ENCODE measurements at places on chromosomes 2 and 18.

DNA sequence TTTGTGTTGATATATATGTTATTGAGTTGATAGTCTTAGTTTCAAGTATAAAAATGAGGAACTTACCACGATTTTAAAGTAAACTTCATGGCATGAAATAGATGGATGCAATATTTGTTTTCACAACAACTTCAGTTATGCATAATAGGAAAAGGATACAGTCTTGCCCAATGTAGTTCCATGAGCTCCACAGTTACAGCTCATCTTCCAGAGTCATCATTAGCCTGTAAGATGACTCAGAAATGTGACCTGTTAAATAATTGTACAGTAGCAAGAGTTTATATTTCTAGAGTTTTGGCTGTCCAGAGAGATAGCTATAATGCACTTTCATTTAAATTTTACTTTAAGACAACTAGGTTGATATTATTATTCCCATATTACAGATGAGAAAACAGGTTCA, 80.9 kb upstream of the ARHGAP28 start:
- no peak for DNase-seq

DNA sequence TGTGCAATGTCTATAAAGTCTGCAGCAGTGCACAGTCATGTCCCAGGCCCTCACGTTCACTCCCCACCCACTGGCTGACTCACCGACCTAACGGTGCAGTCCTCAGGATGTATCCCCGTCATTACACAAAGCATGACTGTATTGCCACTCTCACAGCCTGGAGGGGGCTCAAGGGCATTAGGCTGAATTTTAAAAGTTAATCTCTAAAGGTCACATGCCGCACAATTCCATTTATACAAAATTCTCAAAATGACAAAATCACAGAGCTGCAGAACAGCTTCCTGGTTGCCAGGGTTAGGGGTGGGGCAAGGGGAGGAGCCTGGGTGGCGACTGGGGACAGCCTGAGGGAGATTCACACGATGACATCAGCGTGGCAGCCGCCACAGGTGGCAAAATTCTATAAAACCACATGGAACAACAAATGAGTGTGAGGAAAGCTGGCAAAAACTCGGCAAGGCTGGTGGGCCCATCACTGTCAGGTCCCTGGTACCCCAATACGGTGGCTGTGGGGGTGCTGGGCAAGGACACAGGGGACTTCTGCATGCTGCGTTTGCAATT, 97.6 kb downstream of the NDUFA10 start:
- DNase-seq = no peak

GRCh38 chr18:36934884-36935283, 106.0 kb downstream of the KIAA1328 start:
- no peak for DNase-seq

DNA sequence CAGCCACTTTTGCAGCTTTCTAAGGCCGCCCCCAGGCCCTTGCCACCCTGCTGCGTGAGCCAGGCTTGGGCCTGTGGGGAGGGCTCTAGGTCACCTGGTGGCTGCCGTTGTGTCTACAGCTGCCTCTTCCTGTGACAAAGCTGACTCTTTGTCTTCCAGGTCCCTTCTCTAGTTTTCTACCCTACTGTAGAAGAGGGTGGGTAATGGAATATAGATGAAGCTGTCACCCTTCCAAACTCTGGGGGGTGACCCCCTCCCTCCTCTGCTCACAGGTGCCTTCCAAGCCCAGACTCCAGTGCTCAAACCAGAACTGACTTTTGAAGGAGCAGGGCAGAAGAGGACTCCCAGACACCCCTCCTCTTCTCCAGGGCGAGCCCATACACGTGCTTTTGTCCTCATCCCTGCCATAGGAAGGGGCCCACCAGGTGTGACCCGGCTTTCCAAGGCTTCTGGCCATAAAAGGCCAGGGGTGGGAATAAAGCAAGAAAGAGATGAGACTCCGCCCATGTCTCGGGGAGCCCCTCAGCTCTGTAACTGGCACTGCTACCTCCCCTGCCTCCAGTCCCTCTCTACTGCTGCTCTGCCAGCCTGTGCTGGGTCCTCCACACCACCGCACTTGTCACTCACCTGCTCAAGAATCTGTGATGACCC, 17.9 kb upstream of the SDC1 start:
- DNase-seq = no peak

DNA sequence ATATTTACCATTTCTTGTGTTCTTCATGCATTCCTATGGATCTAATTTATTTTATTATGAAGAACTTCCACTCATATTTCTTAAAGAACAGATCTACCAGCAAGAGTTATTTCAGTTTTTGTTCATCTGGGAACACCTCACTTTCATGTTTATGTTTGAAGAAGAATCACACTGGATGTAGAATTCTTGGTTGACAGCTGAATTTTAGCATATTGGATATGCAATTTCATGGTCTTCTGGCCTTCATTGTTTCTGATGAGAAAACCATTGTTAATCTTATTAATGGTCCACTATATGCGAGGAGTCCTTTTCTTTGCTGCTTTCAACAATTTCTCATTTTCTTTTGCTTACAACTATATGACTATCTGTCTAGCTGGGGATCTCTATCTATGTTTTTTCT, 189.2 kb downstream of the UXS1 start:
- DNase-seq = no peak

DNA sequence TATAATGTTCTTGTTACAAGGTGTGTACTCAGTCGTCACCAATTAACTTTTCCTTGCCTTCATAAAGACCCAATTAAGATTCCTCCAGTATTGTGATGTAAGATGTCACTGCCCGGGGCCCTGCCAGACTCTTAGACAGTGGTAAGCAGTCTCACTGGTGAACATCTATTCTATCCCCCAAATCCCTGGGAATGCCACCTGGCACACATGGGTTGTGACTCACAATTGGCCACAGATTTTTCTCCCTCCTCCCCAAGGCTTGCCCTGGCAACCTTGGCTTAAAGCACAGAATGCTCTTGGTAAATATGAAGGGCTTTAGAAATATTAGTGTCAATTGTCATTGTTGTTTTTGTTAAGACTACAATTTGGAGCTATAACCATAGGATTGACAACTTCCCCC, 287.9 kb downstream of the ETAA1 start:
- no peak for DNase-seq

DNA sequence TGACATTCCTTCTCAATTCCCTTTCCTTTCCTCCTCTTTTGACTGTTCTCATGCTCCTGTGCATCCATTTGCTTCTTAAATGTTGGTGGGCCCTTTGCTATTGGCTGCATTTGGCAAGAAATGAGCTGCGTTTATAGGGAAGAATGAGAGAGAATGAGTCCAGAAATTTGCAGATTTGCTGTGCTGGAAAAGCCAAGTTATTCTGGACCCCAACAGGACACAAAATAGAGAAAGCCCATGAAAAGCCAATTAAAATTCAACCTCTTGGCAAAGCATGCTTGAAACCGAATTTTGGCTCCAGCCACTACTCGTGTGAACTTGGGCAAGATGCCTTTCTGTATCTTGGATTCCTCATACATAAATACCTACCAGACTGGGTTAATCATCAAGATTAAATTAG, 1.3 kb upstream of the SCLY start:
- DNase-seq = no peak

DNA sequence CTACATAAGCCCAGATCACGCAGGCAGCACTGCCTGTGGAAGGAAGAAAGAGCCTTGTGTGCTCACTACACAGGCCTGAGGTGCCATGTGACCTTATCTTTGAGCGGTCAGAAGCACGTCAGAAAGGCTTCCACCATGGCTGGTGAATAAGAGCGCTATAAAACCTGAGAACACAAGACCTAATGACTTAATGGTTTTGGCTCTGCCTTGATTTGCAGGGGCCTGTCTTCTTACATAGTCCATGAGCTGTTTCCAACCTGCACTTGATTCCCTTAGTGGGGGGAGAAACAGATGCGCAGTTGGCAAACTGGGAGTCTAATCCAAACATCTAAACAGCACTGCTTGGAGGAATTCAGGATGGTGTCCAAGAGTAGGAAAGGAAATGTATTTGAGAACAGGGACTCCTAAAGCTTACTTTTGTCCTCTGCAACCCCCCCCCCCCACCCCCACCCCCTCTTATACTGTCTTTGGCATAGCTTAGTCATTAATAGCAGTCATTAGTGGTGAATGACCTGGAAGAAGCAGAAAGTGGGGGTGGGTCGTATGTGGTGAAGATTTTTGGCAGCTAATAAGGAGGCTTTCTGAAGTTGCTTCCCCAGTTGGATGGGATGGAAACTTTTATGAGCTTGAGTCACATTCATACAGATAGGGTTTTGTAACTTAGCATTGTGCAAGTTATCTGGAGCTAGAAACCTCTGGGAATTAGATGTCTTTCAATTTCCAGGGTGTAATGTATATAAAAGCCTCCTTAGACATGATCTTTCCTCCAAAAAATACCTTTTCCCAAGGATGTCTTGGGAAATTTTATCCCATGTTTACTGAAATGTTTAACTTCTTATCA, 454.1 kb downstream of the MEIS1 start:
- DNase-seq = no peak

GRCh38 chr2:218880102-218880858, at the start of gene WNT10A:
WNT10A (plus strand) TSS chr2:218880852; CDS start chr2:218880996, 144 bp downstream.
- DNase-seq = peak; percentile 89

DNA sequence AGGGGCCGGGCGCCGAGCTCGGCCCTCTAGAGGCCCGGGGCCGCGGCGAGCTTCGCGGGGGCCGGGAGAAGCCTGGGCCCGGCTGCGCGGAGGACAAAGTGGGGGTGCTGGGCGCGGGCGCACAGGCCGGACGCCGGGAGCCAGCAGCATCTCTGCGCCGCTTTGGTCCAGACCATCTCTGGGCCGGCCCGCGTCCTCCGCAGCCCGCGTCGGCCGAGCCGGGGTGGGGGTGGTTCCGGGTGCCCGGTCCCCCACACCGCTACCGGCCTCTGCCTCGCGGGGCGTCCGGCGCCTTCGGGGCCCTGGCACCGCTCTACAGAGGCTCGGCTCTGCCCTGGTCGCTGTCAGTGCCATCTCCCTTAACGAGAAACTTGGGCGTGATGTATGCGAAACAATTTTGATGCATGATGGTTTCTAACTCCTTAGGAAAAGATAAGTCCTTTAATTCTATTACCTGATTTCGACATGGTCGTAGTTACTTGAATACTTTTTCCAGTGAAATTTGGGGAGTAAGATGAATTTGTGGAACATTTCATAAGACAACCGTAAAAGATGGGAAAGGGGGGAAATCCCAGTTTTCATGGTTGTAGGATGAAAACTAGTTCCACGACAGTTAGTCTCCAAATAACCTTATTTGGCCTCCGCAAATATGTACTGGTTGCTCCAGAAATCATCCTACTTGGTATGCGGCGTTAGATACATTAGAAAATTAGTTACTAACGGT, 562 bp downstream of the TWSG1 start:
- DNase-seq = peak; percentile 50

DNA sequence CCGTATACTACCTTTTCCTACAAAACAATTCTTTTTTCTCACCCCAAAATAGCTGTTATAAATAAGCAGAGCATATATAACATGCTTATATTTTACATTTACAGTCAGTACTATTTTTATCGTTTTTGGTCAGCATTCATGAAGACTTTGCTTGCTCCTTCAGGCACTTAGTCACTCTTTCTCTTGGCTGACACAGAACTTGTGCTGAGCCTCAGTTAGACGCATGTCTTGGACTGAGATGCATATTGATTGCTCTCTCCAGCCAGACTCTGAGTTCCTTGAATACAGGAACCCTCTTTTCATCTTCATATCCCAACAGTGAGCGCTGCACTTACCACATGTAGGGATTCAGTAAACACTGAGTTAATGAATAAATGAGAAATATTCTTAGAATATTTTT, 158.3 kb downstream of the RTN4 start:
- DNase-seq = no peak

GRCh38 chr2:233079473-233079877, 19.3 kb downstream of the INPP5D start:
- DNase-seq = peak; percentile 51

GRCh38 chr2:47602996-47603395, 179.9 kb upstream of the MSH6 start:
- DNase-seq = no peak

DNA sequence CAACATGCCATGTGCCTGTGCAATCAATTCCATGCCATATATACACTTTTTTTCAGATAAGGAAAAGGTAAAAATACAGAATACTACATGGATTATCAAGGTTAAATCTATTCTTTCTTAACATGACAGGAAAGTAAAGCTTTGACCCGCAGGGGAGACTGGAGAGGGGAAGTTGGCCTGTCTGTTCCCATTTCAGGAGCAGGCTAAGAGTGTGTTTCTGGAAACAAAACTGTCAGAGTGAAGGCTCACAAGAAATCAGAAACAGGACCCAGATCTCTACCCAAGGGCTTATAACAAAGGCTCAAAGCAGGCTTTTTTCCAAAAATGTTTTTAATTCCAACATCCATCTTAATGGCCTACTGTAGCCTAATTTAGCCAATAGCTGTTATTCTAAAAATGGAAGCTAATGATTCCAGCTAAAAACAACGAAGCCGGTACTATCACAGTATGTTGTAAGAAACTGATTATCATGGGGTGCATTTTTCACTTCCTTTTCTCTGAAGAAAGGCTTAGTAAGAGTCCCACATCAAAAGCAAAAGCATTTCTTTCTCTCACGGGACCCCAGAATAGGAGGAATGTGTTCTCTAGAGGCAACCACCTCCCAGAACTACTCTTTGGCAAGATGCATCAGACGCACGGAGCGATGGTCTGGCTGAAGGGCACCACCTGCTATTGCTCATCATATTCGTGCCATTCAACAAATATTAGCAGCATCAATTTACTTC, 41.4 kb downstream of the FECH start:
- DNase-seq = peak; percentile 47

DNA sequence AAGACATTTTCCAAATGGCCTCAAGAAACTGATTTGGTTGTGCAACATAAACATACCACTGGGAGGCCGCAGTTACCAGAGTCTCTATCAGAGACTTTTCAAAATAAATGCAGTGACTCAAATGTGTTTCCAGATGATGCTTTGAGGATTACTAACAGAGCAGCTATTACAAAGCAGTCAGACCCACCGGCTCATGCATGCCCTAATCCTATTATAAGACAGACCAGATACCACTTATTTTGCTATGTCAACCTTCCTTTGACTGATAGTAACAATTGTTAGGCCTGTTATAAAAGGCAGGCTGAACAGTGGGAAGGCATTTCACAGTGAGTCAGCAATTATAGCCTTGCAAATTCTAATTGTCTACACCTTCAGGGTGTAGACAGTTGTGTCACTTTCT, 217.7 kb downstream of the LRRTM1 start:
- DNase-seq = no peak

- no peak for DNase-seq
Measured at GRCh38 chr18:74190086-74190485, 41.8 kb downstream of the TIMM21 start.

- no peak for DNase-seq
Measured at GRCh38 chr2:212913640-212914306, 237.6 kb downstream of the IKZF2 start.

DNA sequence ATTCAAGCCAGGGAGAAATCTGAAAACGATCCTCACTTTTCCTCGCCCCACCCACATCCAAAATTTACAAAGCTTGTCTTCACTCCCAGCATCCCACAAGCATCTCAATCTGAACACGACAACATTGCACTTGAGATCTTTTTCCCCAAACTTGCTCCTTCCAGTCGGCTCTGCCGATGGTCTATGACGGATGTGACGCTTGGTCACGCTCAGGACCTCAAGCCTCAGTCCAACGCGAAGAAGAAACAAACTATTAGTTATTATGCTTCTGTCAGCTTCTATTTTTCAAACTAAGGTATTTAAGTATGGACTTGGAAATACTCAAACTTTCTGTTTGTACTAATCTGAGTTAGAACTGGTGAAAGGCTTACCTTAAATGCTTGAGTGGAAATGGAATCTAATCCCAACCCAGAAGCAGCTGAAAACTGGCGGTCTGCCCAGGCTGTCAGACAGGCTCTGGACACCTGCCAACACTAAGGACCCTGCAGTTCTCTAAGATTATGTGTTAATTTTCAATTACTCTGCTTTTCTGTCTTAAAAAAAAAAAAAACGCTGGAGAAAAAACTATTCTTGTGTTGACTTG, 132.1 kb upstream of the DNMT3A start:
- no peak for DNase-seq
